ENCODE measurements at places on chromosomes 7 and 10. TPM values are rescaled to one million over a fixed set of nuclear protein-coding genes. Genes with fewer than 3 reads are reported as not detected.

DNA sequence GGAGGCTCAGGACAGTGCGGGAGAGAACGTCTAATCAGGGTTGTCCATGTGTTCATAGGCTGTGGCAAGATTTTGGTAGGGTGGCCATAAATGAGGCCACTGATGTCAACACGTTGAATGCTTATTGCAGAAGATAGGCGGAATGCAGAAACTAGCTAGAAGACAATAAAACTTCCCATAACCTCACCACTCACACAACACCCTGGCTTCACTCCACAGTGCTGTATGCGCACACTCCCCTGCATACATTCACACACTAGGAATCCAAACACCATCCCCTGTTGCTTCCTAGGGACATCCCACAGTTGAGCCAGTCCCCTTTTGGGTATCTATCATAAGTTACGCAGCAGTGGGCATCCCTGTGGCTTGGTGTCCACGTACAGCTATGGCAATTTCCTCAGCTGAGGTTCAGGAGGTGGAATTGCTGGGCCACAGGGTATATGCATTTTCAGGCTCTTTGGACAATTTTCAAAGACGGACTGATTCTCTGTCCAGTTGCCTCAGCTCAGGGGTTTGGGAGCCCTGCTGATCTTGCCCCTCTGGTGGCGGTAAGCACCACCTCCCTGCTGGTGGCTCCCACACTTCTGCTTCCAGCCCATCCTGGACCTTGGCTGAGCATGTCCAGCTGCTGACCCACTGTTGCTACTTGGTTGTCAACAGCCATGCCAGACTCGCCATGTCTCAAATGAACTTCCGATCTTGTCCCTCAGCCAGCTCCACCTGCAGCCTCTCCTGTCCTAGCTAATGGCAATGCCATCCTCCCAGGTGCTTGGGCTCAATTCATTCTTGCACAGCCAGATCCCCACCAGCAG lies 36.4 kb downstream of the CDH23 start:
- DNase-seq, result no peak

DNA sequence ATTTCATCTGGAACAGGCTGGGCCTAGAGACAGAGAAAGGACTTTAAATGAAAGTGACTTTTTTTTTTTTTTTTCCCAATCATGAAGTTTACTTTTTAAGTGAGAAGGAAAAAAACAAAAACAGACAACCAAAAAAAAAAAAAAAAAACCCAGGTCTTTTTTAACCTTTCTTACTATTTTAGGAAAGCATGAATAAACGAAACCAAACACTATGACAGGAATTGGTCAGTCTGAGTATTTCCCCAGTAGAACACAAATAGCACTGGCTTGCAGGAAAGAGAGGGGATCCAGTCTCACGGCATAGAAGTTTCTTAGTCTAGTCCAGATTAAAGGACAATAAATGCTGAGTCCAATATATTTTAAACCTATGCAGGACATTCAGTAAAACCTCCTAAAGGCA lies 180.5 kb upstream of the CCDC6 start:
- no peak for DNase-seq

- no peak for DNase-seq
These were observed 46.3 kb upstream of the FZD9 start for GRCh38 chr7:73387221-73387828.

GRCh38 chr7:21149809-21150208 lies 278.1 kb upstream of the SP4 start:
- DNase-seq, result no peak

GRCh38 chr10:115979576-115979975 lies 293.4 kb downstream of the GFRA1 start:
- DNase-seq, result no peak

- no peak for DNase-seq
These were observed 11.9 kb upstream of the HOXA13 start for GRCh38 chr7:27211764-27212204.

DNA sequence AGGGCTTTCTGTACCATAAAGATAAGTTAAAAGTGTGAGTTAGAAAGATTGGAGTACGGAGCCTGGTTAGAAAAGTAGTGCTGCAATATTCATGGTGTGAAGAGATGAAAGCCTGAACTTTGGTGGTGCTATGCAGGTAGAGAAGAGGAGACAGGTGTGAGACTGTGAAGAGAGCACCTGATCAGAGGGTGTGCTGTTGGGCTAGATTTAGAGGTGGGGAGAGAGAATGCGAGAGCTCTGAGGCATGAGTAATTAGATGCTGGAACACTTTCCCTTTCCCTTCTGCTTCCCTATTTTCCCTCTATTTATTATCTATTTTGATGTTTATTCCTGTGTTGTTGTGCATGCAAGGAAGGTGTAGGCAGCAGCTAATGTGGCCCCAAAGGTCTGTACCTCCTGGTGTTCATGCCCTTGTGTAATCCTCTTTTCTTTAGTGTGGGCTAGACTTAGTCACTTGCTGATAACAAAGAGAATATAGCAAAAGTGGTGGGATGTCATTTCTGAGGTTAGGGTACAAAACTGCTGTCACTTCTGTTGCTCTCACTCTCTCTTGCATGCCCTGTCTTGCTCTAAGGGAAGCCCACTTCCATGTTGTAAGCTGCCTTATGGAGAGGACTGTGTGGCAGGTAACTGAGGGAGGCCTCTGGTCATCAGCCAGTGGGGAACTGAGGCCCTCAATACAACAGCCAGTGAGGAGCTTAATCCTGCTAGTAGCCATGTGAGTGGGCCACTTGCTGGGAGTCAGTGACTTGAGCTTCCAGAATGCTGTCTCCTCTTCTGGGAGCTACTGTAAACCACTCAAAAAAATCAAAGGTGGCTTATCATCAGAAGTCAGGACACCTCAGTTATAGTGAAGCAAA lies 2.6 kb upstream of the ATXN7L1 start:
- no peak for DNase-seq

- DNase-seq, result no peak
These were observed 415.1 kb upstream of the FZD8 start for GRCh38 chr10:36057180-36057579.

GRCh38 chr7:26549281-26549944 lies 257.8 kb downstream of the SNX10 start:
- peak; percentile 17 for DNase-seq

DNA sequence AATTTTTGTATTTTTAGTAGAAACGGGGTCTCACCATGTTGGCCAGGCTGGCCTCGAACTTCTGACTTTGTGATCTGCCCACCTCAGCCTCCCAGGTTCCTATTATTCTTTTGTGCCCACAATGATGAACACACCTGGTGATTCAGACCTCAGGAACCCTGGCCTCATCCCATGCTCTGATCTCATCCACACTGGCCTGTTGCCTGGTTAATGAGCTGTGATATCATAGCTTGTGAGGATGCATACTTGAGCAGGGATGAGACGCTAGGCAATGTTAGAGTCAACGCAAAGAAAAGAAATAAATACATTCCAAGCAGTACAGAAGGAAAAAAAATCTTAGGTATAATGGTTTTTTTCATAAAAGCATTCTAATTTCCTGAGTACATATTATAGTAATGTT lies 82.4 kb upstream of the RNF32 start:
- DNase-seq, result no peak

TIMM23 gene
- 53.6 TPM for total RNA-seq

INTS1 gene
- 8.2 TPM for total RNA-seq

FEZF1 gene
- not detected for total RNA-seq

GTF2IRD1 gene
- 31.3 TPM for total RNA-seq

SAMD9 gene
- total RNA-seq, result 15.9 TPM

FXYD4 gene
- not detected for total RNA-seq

ECHDC3 gene
- total RNA-seq, result 26.9 TPM

SEMA3A gene
- 3.1 TPM for total RNA-seq

FAM13C gene
- 21.5 TPM for total RNA-seq

CTAGE8 gene
- total RNA-seq, result not detected
